ENCODE measurements at places on chromosomes 6 and 20. TPM values are rescaled to one million over a fixed set of nuclear protein-coding genes. Genes with fewer than 3 reads are reported as not detected.

- DNase-seq, result peak; percentile 2
- H3K4me1 ChIP-seq, result no peaks in the 10 kb centered on the region
- no peak overlapping the region for H3K27ac ChIP-seq
- no peaks in the 10 kb centered on the region for H3K27me3 ChIP-seq
Observed at GRCh38 chr6:152552616-152553209, 84.4 kb downstream of the SYNE1 start.

DNA sequence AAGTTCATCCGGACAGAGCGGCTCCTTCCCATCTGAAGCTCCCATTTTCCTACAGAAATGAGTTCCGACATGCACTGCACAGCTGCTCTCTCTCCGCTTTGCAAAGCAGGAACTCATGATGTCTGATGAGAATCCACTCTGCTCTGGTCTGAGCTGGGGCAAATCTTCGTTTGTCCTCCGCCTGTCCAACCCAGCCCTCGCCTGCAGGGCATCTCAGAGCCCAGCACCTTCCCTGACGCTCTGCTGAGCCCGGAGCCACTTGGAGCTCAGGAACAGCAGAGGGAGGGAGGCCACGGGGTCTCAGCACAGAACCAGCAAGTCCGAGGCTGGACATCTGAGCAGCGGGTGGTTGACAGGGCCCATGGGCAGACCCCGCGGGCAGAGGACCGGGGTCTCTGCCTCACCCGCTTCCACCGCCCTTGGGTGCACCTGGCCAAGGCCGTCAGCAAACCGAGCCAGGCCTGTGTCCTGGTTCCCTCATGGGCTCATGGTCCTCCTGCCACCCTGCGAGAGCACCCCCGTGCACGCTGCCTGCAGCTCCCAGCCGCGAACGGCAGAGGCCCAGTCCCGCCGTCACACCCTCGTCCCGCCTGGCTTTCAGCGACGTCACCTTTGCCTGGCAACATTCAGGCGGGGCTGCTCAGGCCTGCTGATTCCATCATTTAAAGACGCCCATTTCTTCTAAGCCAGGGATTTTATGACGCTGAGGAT lies 78.5 kb upstream of the BHLHE23 start:
- no peak overlapping the region for H3K27ac ChIP-seq
- H3K36me3 ChIP-seq, result no peaks in the 10 kb centered on the region
- no peak overlapping the region for H3K4me3 ChIP-seq
- no peaks in the 10 kb centered on the region for H3K4me1 ChIP-seq
- no peak for DNase-seq
- no peaks in the 10 kb centered on the region for H3K27me3 ChIP-seq

DNA sequence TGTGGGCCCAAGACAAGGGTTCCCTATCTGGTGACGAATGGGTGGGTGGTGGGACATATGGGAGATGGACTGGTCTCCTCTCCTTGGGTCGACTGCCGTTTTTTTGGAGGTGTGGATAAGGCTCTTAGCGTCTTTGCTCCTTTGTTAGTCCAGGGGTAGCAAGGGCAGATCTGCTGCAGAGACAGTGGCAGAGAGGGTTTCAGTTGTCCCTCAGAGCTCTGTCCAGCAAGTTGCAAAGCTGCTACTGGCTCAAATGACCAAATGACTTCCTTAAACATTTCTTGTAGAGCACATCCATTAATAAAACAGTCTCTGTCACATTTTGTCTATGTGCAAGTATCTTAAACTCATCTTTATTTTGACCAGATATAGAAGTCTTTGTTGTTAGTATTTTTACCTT lies 508.0 kb upstream of the ADGRB3 start:
- H3K36me3 ChIP-seq, result no peaks in the 10 kb centered on the region
- no peak overlapping the region for H3K4me3 ChIP-seq
- no peaks in the 10 kb centered on the region for H3K27me3 ChIP-seq
- no peak for DNase-seq

- no peak for DNase-seq
- H3K4me1 ChIP-seq, result no peaks in the 10 kb centered on the region
- no peaks in the 10 kb centered on the region for H3K27me3 ChIP-seq
- no peak overlapping the region for H3K27ac ChIP-seq
- no peak overlapping the region for H3K4me3 ChIP-seq
Observed at GRCh38 chr20:34123309-34123708, 11.3 kb upstream of the EIF2S2 start.

GRCh38 chr20:63969838-63970713 lies at the start of gene ZNF512B:
TSS of gene ZNF512B (minus strand) at chr20:63969930. CDS start at chr20:63967950, 1,980 bp downstream.
- no peak for DNase-seq
- H3K36me3 ChIP-seq, result peaks cover 9% of the 10 kb centered on the region
- peaks cover 31% of the 10 kb centered on the region for H3K4me1 ChIP-seq
- H3K27me3 ChIP-seq, result no peaks in the 10 kb centered on the region
- H3K27ac ChIP-seq, result peak within 1 kb of the TSS; percentile 53
- H3K4me3 ChIP-seq, result peak within 1 kb of the TSS; percentile 80

The MEI4 gene
- total RNA-seq, result not detected

- H3K4me1 ChIP-seq, result peaks cover 8% of the 10 kb centered on the region
- H3K27me3 ChIP-seq, result no peaks in the 10 kb centered on the region
- no peak for DNase-seq
- peaks cover 17% of the 10 kb centered on the region for H3K36me3 ChIP-seq
- no peak overlapping the region for H3K27ac ChIP-seq
Observed at GRCh38 chr20:46349035-46349741, 40.9 kb upstream of the CDH22 start.

GRCh38 chr6:82033631-82034211 lies 213.8 kb downstream of the IBTK start:
- peaks cover 28% of the 10 kb centered on the region for H3K4me1 ChIP-seq
- H3K4me3 ChIP-seq, result no peak overlapping the region
- no peak for DNase-seq
- no peak overlapping the region for H3K27ac ChIP-seq
- no peaks in the 10 kb centered on the region for H3K27me3 ChIP-seq

DNA sequence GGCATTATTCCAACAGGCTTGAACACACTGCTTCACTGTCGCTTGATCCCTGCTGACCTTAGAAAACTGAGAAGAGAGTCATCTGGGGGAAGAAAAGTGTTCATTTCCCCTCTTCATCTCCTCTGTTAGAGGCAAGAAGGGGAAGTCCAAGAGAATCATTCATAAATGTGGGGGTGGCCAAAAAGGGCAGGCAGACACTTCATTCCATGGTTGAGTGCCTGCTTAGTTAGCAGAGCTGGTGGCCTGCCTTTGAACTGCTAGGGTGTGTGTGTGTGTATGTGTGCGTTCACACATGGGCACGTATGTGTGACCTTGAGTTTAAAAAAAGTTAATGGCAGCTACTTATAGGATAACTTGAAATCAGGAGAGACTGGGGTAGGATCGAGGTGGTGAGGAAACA lies 39.4 kb upstream of the RFPL4B start:
- no peak for DNase-seq
- no peaks in the 10 kb centered on the region for H3K36me3 ChIP-seq
- no peak overlapping the region for H3K4me3 ChIP-seq
- H3K27me3 ChIP-seq, result no peaks in the 10 kb centered on the region
- no peaks in the 10 kb centered on the region for H3K4me1 ChIP-seq

DNA sequence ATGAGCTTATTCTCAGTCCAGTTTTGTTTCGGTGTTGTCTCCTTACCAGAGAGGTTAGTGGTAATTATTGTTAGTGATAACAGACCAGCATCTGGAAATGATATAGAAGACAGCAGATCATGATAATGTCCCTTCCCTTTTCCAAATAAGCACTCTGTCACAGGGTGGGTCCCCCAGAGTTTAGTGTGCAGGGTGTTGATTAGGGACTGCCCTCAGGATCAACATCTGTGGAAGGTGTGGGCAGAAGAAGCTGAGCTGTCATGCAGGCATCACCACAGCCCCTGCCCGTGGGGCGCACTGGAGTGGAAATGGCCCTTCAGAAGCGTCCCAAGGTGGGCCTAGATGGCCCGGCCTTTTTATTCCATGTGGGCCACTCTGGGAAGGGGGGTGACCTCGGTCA lies 67.6 kb upstream of the DTNBP1 start:
- H3K4me3 ChIP-seq, result no peak overlapping the region
- no peaks in the 10 kb centered on the region for H3K4me1 ChIP-seq
- no peak overlapping the region for H3K27ac ChIP-seq
- no peaks in the 10 kb centered on the region for H3K36me3 ChIP-seq
- H3K27me3 ChIP-seq, result no peaks in the 10 kb centered on the region
- DNase-seq, result no peak

DNA sequence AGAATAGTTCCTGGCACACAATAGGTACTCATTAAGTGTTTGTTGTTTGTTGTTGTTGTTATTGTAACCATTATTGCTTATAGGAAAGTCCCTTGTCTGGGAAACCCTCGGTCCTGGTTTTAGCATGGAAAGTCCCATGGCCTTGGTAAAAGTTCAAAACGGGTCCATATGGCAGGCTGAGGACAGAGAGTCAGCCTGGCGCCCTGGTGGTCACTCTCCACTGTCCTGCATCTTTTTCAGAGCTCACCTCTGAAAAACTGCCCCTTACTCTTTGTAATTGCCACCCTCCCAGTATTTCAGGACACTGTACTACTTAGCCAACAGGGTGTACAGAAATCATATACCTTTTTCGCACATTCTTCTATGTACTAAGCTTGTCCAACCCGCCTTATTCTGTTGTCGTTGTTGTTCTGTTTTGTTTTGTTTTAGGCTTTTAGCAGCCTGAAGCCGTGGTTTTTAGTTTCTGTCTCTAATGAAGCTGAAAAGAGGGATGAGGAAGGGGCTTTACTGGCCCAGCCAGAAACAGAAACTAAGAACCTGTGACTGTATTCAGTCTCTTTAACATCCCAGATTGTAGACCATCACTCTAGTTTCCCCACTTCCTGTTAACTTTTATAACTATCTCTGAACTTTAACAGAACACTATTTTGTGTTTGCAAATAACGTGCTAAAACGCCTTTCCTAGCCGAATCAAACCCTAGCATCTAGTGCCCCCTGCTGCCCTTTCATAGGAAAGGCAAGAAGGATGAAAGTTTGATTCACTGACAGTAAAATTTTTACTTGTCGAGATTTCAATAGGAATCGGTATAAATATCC lies 7.6 kb upstream of the TMEM14A start:
- H3K27ac ChIP-seq, result peak overlapping the region; percentile 72
- H3K4me3 ChIP-seq, result peak overlapping the region; percentile 90
- no peaks in the 10 kb centered on the region for H3K27me3 ChIP-seq
- no peaks in the 10 kb centered on the region for H3K36me3 ChIP-seq
- peaks cover 27% of the 10 kb centered on the region for H3K4me1 ChIP-seq
- DNase-seq, result no peak

GRCh38 chr6:75210885-75211739 lies 5.3 kb upstream of the COL12A1 start:
- peak; percentile 45 for DNase-seq
- peaks cover 16% of the 10 kb centered on the region for H3K4me1 ChIP-seq
- no peaks in the 10 kb centered on the region for H3K36me3 ChIP-seq
- H3K27ac ChIP-seq, result no peak overlapping the region

All from thoracic aorta (tissue), 2 donors.